ENCODE measurements at places on chromosomes 4 and X. TPM values are rescaled to one million over a fixed set of nuclear protein-coding genes. Genes with fewer than 3 reads are reported as not detected.

DNA sequence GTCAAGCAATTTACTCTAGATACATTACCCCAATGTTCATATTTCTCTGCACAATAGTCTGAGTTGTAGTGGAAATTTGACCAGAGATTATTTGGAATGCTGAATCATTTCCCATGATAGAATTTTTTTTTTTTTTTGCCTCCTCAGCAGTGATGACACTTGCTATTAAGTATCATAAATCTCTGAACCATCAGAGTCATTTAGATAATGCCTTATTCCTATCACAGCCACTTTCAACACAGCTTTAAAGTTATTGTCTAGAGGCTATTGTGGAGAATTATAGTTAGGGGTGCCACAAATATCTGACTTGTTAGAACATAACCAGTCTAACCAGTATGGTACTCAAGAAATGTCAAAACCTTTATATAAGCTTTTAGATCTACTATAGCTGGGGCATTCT, 79.8 kb downstream of the LCORL start:
- no peak for DNase-seq

GRCh38 chr4:124163401-124163800, 549.1 kb downstream of the ANKRD50 start:
- no peak for DNase-seq

DUSP9 gene
- not detected for polyA plus RNA-seq

GRCh38 chrX:38985375-38985774, 184.1 kb downstream of the MID1IP1 start:
- no peak for DNase-seq

DNA sequence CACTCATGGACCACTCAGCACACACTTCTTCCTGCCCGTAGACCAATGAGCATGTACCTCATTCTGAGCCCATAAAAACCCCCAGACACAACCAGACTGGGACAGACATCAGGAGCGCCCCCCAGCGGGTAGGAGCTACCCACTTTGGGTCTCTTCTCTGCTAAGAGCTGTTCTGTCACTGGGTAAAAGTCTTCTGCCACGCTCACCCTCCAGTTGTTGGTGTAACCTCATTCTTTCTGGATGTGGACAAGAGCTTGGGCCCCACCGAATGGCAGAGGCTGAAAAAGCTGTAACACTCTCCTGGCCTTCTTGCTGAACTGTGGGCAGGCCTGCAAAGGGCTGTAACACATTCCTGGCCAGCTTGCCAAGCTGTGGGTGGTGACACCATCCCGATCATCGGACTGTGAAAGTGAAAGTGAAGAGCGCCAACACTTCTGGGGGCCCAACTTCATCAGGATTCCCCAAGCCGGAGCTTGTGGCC, 137.6 kb downstream of the TECRL start:
- DNase-seq: peak; percentile 0

ZNF141 gene
- 5.1 TPM for polyA plus RNA-seq

SHROOM4 gene
- polyA plus RNA-seq: 0.45 TPM

DNA sequence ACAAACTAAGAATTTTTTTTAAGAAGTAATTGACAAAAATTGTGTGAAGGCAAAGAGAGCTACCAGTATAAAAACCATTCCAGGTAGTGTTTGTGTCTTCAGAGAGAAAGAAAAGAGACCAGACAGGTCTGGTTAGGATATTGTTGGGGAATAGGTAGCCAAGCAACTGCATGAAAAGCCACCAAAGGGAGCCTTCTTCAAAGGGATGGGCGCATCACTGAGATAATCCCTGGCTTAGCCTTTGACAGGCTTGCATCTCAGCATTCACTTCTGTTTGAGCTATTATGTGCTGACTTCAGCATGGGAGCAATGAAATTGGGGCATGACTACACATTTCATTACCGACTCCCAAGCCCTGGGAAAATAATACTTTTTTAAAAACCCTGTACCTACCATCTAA, 496.6 kb downstream of the IL1RAPL1 start:
- no peak for DNase-seq

DNA sequence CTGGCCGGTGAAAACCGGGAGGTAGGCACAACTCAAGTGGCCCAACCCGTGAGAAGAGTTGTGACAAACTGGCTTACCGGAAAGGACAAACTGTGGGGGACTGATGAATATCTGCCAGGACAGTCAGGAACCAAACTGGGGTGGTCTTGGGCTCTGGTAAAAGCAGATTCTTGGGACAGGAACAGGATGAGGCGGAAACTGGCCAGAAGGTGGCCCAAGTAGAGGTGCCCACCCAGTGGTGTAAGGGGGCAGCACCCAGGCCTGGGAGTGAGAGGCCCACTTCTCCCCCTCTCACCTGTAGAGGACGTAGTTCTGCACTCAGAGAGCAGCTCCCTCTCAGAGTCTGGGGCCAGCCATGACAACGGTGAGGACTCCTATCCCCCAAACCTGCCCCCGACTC, 5.9 kb downstream of the CCDC120 start:
- no peak for DNase-seq

DNA sequence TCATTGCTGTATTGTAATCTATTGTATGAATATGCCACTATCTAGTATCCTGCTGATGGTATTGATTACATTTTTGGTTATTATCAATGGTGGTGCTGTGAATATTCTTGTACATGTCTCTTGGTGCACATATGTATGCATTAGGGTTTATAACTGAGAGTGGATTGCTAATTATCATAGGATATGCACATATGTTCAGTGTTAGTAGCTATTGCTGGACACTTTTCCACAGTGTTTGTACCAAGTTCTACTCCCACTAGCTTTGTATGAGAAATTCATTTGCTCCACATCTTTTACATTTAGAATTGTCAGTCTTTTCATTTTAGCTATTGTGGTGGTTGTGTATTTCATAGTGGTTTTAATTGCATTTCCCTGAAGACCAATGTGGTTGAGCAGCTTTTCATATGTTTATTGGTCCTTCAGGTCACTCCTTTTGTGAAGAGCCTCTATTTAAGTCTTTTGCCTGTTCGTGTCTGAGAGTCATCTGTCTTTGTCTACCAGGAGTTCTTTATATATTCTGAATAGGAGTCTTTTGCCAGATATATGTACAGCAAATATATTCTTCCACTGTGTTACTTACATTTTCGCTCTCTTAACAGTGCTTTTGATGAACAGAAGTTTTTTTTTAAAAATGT, 87.1 kb downstream of the TBC1D19 start:
- DNase-seq: no peak

TRPC5OS gene
- polyA plus RNA-seq: 0.02 TPM

- peak; percentile 70 for DNase-seq
These were observed 1.2 kb downstream of the GABRB1 start for GRCh38 chr4:47032405-47033106.

MEPE gene
- polyA plus RNA-seq: not detected

DNA sequence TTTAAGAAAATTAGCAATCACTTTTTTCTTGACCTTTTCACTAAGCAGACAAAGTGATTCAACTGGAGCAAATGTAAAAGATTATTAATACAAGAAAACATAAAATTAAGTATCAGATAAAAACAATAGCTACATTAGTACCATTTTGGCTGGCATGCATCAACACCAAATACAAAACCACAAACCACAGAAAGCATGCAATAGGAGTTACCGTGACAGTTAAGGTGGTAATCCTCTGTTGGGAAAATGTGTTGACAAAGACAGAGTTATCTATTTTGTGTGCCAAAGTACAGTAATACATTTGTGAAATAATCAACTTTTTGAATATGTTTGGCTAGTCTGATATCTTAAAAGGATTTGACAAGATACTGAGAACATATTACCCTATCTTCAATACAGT, 89.8 kb upstream of the ETNPPL start:
- no peak for DNase-seq

GRCh38 chr4:140367738-140368137, 5.7 kb upstream of the SCOC start:
- peak; percentile 74 for DNase-seq

DNA sequence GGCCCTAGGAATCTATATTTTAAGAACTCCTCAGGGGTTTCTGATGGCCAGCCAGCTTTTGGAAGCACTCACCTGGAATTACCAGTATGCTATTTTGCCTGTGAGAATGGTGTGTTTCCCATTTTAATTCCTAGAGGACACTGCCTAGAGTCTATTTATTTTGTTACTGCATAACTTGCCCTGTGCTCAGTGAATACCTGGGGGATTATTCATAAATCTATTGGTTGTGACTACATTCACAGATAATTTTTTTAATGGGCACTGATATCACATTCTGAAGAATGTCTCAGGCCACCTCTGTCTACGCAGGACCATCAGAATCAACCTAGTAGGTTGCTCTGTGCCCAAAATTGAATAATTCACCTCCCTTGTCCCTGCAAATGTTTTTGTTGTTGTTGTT, 6.7 kb downstream of the ARL13A start:
- DNase-seq: peak; percentile 29
